Endothelial cell of coronary artery (primary cell): ENCODE measurements at places on chromosomes 11 and 22. TPM values are rescaled to one million over a fixed set of nuclear protein-coding genes. Genes with fewer than 3 reads are reported as not detected.

The OR8D1 gene
- total RNA-seq, result not detected in 2 replicates

The AGBL2 gene
- 0.09 and 0.36 TPM in 2 replicates for total RNA-seq

The KBTBD4 gene
- total RNA-seq, result 18.5 and 24.2 TPM in 2 replicates

The VEGFB gene
- 10.8 and 18.4 TPM in 2 replicates for total RNA-seq

The GALNT18 gene
- 0.63 and 3.0 TPM in 2 replicates for total RNA-seq

The CCDC81 gene
- 0.72 and 4.0 TPM in 2 replicates for total RNA-seq

The LRRC56 gene
- total RNA-seq, result 0.27 and 0.47 TPM in 2 replicates

The BBOX1 gene
- not detected in 2 replicates for total RNA-seq

The IGLL1 gene
- not detected in 2 replicates for total RNA-seq

The BTBD18 gene
- not detected in 2 replicates for total RNA-seq

The CBX6 gene
- 25.9 and 30.3 TPM in 2 replicates for total RNA-seq
